ENCODE measurements at places on chromosomes 7 and 10. TPM values are rescaled to one million over a fixed set of nuclear protein-coding genes. Genes with fewer than 3 reads are reported as not detected.

- H3K27ac ChIP-seq = no peak overlapping the region
- H3K36me3 ChIP-seq = no peaks in the 10 kb centered on the region
- no peak overlapping the region for H3K4me3 ChIP-seq
- DNase-seq = no peak
- no peaks in the 10 kb centered on the region for H3K27me3 ChIP-seq
- peaks cover 6% of the 10 kb centered on the region for H3K4me1 ChIP-seq
These were observed 35.2 kb downstream of the STK17A start for GRCh38 chr7:43618073-43618472.

DNA sequence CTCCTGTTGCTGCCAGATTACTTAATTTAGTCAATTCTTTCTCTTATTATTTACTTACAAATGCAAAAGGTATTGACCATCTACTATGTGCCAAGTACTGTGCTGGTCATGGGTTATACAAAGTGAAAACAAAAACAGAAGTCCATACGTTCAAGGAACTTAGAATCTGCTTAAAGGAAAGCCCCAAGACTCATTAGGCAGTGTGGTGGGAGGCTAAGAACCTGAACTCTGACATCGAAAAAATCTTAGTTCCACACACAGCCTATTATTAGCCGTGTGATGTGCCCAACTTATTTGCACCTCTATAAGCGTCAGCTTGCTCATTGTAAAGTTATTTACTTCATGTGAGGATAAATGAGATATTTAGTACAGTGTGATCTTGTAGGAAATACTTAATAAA lies 227.4 kb upstream of the SORCS1 start:
- H3K36me3 ChIP-seq = no peaks in the 10 kb centered on the region
- H3K27me3 ChIP-seq = no peaks in the 10 kb centered on the region
- no peaks in the 10 kb centered on the region for H3K4me1 ChIP-seq
- no peak overlapping the region for H3K27ac ChIP-seq
- DNase-seq = no peak

DNA sequence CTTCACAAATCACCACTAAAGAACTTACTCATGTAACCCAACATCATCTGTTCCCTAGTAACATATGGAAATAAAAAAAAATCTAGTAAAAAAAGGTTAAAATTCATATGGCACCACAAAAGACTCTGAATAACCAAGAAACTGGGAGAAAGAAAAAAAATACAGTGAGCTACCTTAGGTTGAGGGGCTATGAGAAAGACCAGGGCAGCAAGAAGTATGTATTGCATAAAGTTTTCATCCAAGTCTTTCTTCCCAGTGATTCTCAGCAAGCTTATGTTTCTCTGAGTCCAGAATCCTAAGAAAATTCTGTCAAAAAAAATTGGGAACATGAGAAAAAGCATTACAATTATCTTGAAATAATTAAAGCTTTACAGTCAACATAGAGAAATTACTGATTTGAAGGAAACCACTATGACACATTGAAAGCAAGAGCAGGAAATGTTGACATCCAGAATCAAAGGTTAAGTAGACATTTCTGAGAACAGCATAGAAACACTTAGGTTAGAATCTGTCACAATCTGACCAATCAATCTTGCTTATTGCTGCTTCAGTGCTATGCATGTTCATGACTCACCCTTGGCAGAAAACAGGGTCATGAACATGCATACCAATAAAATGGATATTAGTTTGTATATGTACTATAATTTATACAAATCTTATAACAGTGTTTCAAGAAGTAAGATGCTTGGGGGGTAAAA lies 494.0 kb upstream of the POT1 start:
- H3K36me3 ChIP-seq = no peaks in the 10 kb centered on the region
- no peaks in the 10 kb centered on the region for H3K4me1 ChIP-seq
- H3K4me3 ChIP-seq = no peak overlapping the region
- no peak for DNase-seq
- no peaks in the 10 kb centered on the region for H3K27me3 ChIP-seq
- no peak overlapping the region for H3K27ac ChIP-seq

- H3K27ac ChIP-seq = no peak overlapping the region
- H3K36me3 ChIP-seq = no peaks in the 10 kb centered on the region
- DNase-seq = no peak
- no peaks in the 10 kb centered on the region for H3K27me3 ChIP-seq
These were observed 121.8 kb downstream of the ARID5B start for GRCh38 chr10:62023329-62023728.

DNA sequence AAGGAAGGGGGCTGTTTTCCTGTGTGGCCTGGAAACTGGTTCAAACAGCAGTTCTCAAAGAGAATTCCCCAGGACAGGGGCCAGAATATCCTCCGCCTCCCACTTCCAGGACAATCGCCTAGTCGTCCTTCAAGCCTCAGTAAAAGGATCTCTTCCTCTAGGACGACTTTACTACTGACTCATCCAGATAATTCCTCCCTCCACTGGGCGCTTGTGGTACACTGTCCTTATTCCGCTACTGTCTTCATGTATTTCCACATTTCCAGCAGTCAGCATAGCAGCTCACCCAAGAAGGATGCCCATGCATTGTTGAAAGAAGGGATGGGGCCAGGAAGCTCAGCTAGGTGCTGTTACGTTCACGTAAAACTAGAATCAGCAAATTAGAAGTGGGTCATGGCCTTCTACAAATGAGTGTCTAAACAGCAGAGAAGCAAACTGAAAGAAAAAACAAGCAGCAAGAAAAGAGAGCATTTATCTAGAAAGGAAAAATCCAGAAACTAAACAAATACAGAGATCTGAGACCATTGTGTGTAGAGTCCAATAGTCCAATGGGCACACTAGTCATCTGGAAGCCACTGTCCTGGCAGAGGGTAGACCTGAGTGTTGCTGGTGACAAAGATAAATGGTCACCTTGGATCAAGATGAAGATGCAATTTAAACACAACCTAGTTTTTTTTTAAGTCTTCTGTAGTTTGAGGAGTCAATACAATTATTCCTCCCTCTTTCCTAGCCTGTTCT lies 26.3 kb downstream of the CLRN3 start:
- H3K27me3 ChIP-seq = no peaks in the 10 kb centered on the region
- H3K4me1 ChIP-seq = no peaks in the 10 kb centered on the region
- no peaks in the 10 kb centered on the region for H3K36me3 ChIP-seq

GRCh38 chr7:132577206-132578049 lies 1.2 kb upstream of the PLXNA4 start:
- peak; percentile 48 for DNase-seq
- H3K36me3 ChIP-seq = no peaks in the 10 kb centered on the region
- H3K4me3 ChIP-seq = peak overlapping the region; percentile 20
- H3K27ac ChIP-seq = no peak overlapping the region
- peaks cover 18% of the 10 kb centered on the region for H3K4me1 ChIP-seq

DNA sequence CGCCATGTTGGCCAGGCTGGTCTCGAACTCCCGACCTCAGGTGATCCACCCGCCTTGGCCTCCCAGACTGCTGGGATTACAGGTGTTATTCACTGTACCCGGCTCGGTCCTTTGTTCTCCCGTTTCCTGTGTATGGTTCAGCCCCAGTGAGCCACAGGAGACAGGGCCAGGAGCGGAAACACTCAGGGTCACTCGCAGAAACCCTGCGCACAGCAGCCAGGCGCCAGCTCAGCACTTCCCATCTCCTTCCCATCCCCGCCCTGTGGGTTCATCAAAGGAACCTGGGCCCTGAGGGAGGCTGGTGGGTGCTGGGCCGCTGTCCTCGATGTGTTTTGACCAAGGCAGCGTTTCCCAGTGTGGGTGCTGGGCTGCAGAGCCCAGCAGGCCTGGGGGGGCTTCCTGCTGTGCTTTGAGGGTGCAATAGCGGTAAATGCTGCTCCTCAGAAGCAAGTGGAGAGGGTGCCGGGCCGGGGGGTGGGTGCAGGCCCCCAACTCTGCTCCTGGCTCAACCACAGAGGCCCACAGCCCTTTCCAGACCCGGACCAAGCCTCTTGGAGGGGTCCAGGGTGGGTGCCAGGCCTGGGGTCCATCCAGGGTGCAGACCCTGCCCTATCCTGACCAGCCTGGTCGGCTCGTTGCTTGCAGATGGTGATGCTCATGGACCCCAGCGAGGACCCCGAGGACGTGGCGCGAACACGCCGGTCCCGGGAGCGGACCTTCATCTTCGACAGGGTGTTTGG lies 15.3 kb upstream of the CHST12 start:
- H3K27me3 ChIP-seq = no peaks in the 10 kb centered on the region
- peaks cover 14% of the 10 kb centered on the region for H3K4me1 ChIP-seq
- H3K36me3 ChIP-seq = peaks cover 32% of the 10 kb centered on the region
- no peak overlapping the region for H3K27ac ChIP-seq
- DNase-seq = no peak

DNA sequence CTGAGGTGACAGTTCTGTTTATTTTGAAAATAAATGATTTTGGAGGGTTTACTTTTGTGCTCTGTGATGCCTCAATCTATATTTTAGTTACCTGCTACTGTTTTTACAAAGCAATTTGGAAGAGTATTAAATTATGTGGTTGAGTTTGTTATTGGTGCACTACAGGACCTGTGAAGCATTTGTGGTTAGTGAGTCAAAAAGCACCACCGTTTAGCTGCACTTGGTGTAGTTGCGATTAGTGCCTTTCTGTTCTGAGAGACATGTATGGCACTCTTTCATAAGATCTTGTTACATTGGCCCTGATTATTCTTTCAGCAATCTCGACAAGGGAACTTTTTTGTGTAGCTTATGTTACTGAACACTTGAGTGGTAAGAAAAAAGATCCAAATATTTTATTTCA lies 132.2 kb downstream of the BBS9 start:
- no peaks in the 10 kb centered on the region for H3K4me1 ChIP-seq
- H3K36me3 ChIP-seq = peaks cover 5% of the 10 kb centered on the region
- DNase-seq = no peak
- H3K27ac ChIP-seq = no peak overlapping the region
- no peaks in the 10 kb centered on the region for H3K27me3 ChIP-seq

- peaks cover 2% of the 10 kb centered on the region for H3K4me1 ChIP-seq
- DNase-seq = no peak
- H3K4me3 ChIP-seq = no peak overlapping the region
These were observed 70.0 kb upstream of the PHYHIPL start for GRCh38 chr10:59106441-59106840.

- no peaks in the 10 kb centered on the region for H3K27me3 ChIP-seq
- H3K27ac ChIP-seq = no peak overlapping the region
- H3K4me1 ChIP-seq = no peaks in the 10 kb centered on the region
These were observed 244.9 kb downstream of the ARHGAP12 start for GRCh38 chr10:31683682-31684081.

DNA sequence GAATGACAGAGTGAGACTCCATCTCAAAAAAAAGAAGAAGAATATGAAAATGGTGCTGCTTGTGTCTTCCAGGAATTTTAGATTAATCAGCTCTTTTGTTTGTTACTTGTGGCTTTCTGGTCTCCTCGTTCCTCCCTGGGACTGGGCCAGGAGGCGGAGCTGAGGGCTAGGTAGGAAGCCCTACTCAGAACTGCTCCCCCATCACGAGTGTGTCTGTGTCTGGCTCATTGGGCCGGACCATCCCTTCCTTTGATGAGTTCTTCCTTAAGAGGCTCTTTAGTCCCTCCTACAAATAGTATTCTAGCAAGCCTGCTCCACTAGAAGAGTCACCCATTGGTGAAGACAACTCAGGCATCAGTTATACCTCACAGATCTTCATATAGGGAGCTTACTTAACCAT lies 56.8 kb upstream of the YAE1 start:
- H3K4me1 ChIP-seq = no peaks in the 10 kb centered on the region
- H3K27ac ChIP-seq = no peak overlapping the region
- no peaks in the 10 kb centered on the region for H3K27me3 ChIP-seq
- no peaks in the 10 kb centered on the region for H3K36me3 ChIP-seq

DNA sequence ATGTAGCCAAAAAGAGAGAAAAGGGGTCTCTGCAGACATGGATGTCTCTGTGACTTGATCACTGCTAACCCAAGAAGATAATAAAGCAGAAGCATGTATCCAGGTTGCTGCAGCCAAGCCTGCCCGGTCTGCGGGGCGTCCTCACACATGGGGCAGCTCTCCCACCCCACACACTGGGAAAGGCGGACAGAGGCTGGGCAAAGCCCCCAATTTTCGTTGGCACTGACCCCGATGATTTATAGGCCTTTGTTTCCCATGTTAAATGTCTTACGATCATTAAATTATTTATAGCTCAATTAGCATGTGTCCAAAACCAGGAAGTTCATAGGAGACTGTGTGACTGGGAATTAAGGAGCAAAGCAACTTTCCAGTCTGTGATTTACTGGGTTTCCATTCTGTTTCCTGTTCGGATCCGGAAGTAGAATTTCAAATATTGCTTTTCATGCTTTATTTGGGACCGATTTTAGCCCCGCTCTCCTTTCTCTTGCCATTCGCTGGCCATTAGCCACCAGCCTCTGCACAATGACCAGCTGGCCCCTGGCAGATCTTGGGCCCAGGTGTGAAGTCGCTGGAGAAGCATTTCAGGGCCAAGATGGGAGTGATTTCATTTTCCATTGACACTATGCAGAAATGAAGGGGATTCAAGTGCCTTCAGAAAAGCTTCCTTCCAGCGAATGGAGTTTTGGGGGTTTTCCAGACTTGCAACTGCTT lies 91.6 kb downstream of the EGFR start:
- H3K4me1 ChIP-seq = no peaks in the 10 kb centered on the region
- H3K36me3 ChIP-seq = no peaks in the 10 kb centered on the region
- H3K4me3 ChIP-seq = no peak overlapping the region
- H3K27me3 ChIP-seq = no peaks in the 10 kb centered on the region
- no peak overlapping the region for H3K27ac ChIP-seq
- DNase-seq = no peak

GRCh38 chr7:152203095-152203494 lies 177.6 kb downstream of the GALNT11 start:
- H3K4me3 ChIP-seq = no peak overlapping the region
- H3K27ac ChIP-seq = no peak overlapping the region
- no peaks in the 10 kb centered on the region for H3K27me3 ChIP-seq
- no peak for DNase-seq
- H3K36me3 ChIP-seq = peaks cover 26% of the 10 kb centered on the region

DNA sequence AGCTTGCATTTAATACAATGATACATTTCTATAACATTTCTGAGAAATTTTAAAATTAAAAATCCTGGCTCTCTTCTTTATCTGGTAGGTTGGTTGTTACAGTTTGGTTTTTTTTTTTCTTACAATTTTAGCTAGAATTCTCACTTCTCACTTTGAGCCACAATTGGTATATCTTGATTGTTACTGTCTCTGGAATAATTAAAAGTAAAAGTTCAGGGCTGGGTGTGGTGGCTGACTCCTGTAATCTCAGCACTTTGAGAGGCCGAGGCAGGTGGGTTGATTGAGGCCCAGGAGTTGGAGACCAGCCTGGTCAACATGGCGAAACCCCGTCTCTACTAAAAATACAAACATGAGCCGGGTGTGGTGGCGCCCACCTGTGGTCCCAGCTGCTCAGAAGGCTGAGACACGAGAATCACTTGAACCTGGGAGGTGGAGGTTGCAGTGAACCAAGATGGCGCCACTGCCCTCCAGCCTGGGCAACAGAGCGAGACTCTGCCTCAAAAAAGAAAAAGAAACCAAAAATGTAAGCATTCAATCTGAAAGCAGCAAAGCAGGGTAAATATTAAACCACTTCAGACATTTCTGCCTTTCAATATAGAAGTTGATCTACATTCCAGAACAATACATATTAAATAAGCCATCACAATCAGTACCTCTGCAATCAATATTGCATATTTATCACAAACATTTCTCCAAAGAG lies 88.6 kb upstream of the PFKP start:
- no peaks in the 10 kb centered on the region for H3K4me1 ChIP-seq
- no peak for DNase-seq
- H3K27me3 ChIP-seq = no peaks in the 10 kb centered on the region
- no peaks in the 10 kb centered on the region for H3K36me3 ChIP-seq

Gene GARIN1A
- 3.5 TPM for total RNA-seq

Gene NEURL1
- total RNA-seq = not detected

Gene FGFBP3
- 3.3 TPM for total RNA-seq

Gene SPDYE16
- not detected for total RNA-seq

Gene HOXA3
- 18.8 TPM for total RNA-seq

Gene SRGN
- total RNA-seq = 313 TPM

Gene MRLN
- total RNA-seq = not detected
